ENCODE measurements at places on chromosomes 2 and 18. TPM values are rescaled to one million over a fixed set of nuclear protein-coding genes. Genes with fewer than 3 reads are reported as not detected.

NTSR2 gene
- not detected for total RNA-seq

KCNS3 gene
- total RNA-seq, result 20.1 TPM

DNA sequence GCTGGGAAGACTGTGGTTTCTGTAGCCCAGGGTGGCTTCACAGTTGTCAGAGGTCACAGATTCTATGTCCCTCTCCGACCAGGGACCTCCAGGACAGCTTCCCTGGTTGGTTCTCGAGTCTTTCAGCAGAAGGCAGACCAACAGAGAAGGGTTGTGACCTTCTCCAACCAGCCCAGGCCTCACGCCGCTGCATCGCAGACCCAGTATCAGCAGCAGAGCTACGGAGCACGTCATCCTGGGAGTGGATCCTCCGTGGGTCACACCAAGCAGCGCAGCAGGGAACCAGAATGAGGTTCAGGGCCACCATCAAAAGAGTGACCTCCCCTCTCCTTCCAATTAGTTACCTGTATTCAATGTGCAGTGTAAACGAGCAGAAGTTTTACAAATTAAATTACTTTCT, 49.3 kb downstream of the ST3GAL5 start:
- DNase-seq, result no peak

GRCh38 chr2:46804794-46805193, 110.8 kb downstream of the MCFD2 start:
- DNase-seq, result peak; percentile 83

- DNase-seq, result no peak
Observed at GRCh38 chr2:133843091-133843490, 274.8 kb upstream of the NCKAP5 start.

- no peak for DNase-seq
Observed at GRCh38 chr2:230908595-230909191, 16.3 kb downstream of the GPR55 start.

DNA sequence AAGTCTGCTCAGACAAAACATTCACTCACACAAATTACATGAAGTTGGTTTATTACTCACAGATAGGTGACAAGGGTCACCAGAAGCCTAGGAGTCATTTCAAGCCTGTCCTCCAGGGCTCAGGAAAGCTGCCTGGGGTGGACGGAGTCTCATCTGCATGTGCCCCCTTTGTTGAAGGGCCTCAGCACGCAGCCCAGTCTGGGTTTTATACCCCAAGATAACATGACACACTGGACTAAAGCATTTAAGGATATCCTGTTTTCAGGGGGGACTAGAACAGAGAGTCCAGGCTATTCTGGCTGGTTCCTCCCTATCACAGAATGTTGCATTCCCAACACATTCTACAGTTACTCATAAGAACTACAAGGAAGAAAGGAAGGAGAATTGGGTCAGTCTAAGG, 164.7 kb downstream of the MREG start:
- DNase-seq, result no peak

DNA sequence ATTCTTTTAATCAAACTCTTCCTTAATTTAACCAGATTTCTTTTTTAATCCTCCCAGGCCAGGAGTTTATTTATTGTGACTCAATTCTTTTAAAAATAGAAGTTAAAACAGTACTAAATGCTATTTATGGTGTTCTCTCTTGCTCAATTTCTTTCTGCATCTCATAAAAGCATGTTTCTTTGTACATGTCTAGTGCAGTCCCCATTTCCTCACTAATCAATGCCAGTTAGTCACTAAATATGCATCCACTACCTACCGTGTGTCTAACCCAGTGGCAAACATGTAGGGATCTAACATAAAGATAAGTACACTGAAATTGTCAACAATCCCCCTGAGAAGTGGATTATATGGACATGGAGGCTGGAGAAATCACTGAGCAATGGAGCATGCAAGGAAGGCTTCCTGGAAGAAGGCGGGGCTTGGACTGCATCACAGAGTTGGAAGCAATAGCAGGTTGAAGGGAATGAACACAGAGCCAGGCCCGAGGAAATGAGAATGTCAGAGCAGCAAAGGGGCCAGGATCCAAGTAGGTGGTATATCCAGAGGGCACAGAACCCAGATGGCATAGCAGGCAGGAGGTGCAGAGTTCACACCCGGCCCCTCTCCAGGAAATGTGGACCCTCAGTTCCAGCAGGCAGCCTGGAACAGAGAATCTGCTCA, 105.3 kb upstream of the FOSL2 start:
- DNase-seq, result no peak
